ENCODE measurements at places on chromosomes 5 and 9.

DNA sequence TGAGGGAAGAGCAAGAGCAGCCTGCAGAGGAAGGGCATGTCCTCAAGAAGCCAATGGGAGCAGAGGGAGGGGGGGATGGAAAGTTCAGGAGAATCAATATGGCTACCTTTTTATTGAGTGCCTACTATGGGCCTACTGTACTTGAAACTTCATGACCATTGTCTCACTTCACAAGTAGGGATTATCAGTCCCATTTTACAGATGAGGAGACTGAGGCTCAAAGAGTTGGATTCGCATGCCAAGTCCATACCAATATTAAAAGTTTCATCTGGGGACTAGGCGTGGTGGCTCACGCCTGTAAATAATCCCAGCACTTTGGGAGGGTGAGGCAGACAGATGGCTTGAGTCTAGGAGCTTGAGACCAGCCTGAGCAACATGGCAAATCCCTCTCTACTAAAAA is 40.0 kb downstream of the RFK start:
- DNase-seq, result no peak

GRCh38 chr5:142618130-142618523 is 67.8 kb downstream of the FGF1 start:
- DNase-seq, result no peak

GRCh38 chr5:36796155-36796554 is 80.4 kb upstream of the NIPBL start:
- DNase-seq, result no peak

GRCh38 chr5:114449860-114450421 is 88.1 kb downstream of the KCNN2 start:
- DNase-seq, result peak; percentile 47

DNA sequence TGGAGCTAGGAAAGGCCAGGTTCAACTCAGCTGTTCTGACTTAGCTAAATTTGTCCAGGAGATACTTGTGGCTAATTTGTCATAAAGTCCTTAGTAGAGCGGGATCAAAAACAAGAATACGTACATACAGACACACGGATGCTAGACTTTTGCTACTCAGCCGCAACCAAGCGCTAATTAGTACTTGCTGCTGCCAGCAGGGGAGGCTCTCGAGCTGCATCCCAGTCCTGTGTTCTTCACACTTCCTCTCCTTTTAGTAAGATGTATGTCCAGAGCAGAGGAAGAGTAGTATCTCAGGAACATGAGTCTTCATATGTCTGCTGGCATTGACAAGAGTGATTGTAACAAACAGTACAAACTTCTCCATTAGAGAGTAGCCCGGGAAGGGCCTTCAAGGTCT is 58.3 kb downstream of the CYFIP2 start:
- no peak for DNase-seq

DNA sequence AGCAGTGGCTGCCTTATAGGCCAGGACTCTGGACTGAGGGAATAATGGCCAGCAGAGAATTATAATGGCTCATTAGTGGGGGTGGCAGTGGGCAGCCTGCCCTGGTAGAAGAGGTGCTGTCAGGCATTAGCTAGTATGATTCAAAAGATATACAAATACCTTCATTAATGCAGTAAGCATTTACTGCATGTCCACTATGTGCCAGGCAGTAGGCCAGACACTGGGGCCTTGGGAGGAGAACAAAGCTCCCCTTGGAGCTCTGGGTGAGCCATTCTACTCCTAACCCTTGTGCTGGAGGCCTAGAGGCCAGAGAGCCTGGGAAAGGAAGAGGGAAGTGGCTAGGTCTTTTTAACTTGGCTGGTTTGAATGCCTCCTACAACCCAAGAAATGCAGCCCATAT is 2.0 kb upstream of the GARNL3 start:
- no peak for DNase-seq

DNA sequence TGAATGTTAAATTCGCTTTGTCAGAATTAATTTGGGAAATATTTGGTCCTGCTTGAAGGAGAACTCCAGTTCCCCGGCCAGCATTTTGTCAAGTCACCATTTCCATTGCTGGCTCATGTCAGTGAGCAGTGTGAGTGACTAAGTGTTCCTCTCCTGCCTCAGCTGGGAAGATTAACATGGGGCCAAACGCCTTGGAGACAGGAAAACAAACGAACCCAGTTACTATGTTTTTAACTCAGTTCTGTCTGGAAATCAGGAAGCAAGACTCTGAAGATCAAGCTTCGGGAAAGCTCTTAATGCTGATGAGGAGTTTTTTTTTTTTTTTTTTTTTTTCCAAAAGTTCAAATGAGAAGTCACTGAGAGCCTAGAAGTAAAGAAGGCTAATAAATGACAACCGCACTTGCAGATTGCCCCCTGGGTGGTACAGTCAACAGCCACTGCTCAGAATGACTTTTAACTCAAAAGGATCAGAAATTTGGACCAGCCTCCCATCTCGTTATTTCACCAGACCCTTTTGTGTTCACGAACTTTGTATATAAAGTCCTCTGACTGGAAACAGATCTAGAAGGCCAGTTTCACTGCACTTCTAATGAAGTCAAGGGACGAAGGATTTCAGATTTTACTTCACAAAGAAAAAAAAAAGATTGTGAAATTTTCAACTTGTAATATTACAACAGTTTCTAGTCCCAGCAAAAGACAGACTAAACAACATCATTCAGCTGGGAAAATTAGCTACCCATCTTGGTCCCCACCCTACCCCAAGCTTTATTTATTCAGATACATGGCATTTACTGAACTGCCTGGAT is 121.3 kb downstream of the LHFPL2 start:
- no peak for DNase-seq

GRCh38 chr5:77499441-77499840 is 7.3 kb upstream of the WDR41 start:
- no peak for DNase-seq

DNA sequence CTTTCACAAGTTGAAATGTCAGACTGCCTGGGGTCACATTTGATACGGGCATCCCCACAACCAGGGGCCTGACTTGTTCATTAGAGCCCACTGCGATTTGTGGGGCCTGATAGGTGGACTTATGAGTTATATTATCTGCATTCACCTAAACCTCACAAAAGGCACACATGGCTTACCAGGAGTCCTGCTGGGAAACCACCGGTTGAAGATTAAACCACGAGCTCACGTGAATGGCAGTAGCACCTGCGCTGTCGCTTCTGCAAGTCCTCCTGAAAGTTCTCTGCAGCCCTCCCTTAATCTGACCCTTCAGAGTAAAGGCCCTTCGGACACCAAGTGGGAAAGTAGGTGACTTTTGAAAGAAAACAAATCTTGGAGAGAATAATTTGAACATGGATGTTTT is 68.9 kb downstream of the PPIC start:
- DNase-seq, result no peak

- no peak for DNase-seq
Observed at GRCh38 chr5:118952992-118953651, 35.2 kb downstream of the DTWD2 start.

- DNase-seq, result no peak
Observed at GRCh38 chr9:78215706-78216105, 20.2 kb upstream of the CEP78 start.

GRCh38 chr9:93030642-93031628 is 27.6 kb upstream of the SUSD3 start:
- no peak for DNase-seq

- no peak for DNase-seq
Observed at GRCh38 chr5:56608217-56608925, 207.0 kb upstream of the MAP3K1 start.

GRCh38 chr9:34437006-34437925 is 21.1 kb downstream of the FAM219A start:
- peak; percentile 69 for DNase-seq

GRCh38 chr9:115972843-115973595 is 180.6 kb upstream of the PAPPA start:
- no peak for DNase-seq

DNA sequence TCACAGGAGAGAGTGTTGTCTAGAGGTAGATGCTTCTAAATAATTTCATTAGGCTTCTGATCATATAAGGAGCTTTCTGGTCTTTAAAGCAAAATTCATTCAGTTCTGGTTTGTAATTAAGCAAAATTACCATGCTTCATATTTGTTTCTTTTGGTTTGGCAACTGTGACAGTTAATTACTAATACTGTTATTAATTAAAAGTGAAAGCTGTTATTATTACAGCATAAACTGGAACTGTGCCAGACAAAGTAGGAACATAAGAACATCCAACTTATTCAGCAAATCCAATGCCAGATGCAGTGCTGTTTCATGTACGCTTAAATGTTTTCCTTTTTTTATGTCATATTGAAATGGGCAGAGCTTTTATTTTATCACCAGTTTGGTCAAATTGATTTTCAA is 70.4 kb upstream of the DAB2 start:
- DNase-seq, result no peak

DNA sequence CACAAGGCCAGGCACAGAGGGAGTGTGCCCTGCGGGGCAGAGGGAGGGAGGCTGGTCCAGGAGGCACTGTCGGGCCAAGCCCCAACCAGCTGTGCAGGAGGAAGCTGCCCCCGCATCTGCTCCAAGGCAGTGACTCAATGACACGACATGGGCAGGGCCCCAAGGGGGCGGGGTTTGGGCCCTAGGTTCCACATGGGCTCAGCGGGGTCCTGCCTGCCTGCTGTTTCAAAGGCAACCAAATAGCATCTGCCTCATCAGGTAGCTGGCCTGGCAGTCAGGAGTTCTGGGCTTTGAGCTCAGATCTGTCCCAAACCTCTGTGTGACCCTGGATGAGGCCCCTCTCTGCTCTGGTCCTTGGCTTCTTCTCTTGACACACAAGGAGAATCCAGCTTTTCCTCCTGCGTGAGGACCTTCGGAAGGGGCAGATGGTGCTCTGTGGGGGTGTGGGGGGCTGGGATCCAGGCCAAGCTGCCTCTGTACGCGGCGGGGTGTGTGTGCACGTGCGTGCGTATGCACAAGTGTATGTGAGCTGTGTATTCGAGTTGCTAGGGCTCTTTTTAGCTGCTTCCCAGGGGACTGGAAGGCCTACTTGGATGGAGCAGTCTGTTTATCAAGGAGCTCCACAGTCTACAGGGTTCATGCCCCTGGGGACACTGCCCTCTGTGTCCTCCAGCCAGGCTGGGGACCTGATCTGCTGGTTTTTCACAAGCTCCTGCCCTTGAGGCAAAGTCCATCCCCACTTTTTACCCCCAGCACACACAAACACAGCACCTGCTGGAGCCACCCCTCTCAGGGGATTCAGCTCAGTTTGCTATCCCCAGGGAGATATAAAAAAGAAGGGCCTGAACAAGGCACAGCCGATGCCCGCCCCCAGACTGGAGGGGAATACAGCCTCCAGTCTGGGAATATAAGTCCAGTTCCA is 138.9 kb downstream of the RGS3 start:
- peak; percentile 84 for DNase-seq

- no peak for DNase-seq
Observed at GRCh38 chr9:76743931-76744330, 20.3 kb upstream of the PCA3 start.

DNA sequence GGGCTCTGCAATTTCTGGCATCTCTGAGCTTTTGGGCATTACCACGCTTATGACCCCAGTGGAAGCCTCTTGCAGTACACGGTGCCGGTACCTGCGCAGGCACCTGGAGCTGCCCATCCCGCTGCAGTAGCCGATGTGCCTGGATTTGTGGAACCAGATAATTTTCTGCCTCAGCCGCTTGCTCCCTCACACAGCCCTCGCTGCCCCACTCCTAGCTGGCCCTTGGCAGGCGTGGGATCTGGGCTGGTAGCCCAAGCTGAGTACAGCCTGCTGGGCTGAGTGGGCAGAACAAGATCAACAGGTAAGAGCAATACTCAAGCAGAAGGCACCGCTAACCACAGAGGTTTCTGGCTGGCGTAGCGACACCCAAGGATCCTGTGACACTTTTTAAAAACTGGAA is 1808.8 kb upstream of the ACO1 start:
- DNase-seq, result no peak

- no peak for DNase-seq
Observed at GRCh38 chr5:102622262-102622661, 123.5 kb upstream of the SLCO6A1 start.

DNA sequence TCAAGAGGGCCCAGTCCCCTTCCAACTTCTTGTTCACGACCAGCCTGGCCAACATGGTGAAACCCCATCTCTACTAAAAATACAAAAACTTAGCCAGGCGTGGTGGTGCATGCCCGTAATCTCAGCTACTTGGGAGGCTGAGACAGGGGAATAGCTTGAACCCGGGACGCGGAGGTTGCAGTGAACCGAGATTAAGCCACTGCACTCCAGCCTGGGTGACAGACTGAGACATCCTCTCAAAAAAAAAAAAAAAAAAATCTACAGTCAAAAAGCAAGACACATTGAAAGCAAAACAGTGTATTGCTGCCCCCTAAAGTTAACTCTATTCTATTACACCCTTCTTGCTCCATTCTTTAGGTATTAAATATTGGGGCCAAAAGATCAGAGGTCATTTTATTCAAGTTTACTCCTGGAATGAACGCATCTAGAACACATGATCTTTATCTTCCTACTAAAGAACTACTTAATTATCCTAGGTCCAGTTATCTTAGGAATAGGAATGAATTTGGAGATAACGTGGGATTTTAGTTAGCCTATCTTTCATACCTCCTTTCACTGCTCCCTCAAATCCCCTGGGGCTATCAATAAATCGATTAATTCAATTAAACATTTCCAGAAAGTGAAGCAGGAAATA is 2.4 kb downstream of the ATG12 start:
- DNase-seq, result peak; percentile 7

GRCh38 chr9:115668521-115668920 is 485.1 kb upstream of the PAPPA start:
- no peak for DNase-seq

DNA sequence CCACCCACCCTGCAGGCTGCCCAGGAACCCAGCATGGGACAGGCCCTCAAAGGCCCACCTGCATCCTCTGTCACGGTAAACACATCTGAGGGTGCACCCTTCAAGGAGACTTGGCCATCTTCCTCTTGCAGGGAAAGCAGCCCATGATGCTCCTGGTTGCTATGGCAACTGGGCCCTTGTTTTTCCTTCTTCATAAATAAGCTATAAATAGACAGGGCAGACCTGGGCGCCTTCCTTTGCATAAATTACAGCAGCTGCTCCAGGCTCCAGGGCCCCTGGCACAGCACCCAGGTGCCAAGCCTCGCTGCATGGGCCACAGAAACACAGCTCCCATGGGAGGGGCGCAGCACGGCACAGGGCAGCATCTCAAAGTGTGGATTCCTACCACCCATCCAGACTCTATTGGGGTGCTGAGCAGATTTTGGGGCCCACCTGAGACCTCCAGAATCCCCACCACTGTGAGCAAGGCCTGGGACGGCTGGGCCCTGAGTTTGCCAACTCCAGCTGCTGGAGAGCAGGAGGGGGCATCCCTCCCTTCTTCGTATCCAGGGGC is 5.8 kb upstream of the PSMB7 start:
- DNase-seq, result peak; percentile 78

Data from NCI-H1092 (cell line).